ENCODE measurements at places on chromosomes 5 and 9.

- no peak for DNase-seq
These were observed 724 bp downstream of the NR2F1-AS1 start for GRCh38 chr5:93580063-93580926.

GRCh38 chr9:137281345-137282116 is 4.0 kb downstream of the TOR4A start:
- DNase-seq, result no peak

DNA sequence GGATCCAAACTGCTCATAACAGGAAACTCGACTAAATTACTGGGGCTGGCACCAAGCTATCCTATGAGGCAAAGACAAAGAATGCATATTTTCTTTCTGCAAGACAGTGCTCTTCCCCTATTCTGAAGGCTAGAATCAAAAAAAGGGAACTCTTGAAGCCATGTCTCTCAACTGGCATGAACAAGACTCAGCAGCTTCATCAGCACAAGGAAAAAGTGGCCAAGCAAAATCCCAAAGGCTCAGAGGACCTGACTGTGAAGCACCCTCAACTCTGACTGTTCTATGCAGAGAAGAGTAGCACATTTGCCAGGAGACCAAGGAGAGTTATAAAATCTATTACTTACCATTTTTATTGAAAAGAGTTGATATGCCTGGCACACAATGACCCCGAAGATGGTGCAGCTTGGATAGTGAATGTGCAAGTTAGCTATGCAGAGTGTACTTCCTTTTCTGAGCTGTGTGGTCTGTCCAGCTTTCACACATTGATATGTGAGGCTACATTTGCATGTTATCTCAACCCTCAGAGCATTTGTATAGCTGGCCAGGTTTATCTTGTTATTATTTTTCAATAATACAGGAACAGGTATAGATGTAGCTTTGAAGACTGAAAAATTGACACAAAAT is 51.0 kb upstream of the FYB1 start:
- DNase-seq, result no peak

DNA sequence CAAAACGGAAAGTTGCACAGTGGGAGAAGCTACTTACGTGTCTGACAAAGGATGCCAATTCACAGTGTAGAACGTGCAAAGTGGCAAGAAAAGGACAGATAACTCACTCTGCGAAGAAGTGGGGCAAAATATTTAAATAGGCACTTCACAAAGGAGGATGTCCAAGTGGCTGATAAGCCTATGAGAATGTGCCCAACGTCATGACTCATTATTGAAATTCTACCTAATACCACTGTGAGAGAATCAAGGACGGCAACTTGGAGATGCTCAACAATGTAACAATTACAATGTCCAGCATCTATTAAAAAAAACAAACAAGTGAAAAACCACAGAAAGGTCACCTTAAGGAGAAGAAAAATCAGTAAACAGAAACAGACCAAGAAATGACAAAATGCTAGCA is 59.0 kb downstream of the NACC2 start:
- no peak for DNase-seq

DNA sequence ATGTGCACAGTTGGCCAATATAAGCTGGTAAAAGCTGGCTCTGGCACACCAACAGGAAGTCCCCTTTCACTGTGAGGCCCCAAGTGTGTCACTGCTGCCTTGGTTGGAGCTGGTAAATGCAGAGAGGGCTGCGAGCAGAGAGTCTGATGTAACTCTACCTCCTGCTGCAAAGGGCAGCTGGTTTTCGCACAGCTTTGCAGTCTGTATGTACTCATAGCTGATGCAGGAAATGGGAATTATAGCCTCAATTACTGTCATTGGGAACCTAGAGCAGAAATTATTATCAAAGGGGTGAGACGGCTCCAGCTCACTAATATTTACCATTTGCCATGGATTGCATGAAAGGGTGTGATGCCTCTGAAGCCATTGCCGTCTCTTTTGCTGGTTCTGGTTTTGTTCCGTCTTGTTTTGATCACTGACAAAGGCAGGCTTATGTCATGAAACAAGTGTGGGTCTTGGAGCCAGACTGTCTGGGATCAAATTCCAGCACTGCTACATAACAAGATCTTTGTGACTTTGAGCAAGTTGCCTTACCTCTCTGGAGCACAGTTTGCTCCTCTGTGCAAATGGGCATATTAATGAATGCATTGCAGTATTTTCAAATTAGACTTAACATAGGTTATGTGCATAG is 124.3 kb upstream of the SLC25A48 start:
- DNase-seq, result no peak

GRCh38 chr5:170846416-170846815 is 15.4 kb upstream of the RANBP17 start:
- DNase-seq, result no peak

- DNase-seq, result no peak
These were observed 171.8 kb upstream of the PANK3 start for GRCh38 chr5:168750926-168751325.

- DNase-seq, result no peak
These were observed 416.5 kb upstream of the TLE4 start for GRCh38 chr9:79155308-79155707.

DNA sequence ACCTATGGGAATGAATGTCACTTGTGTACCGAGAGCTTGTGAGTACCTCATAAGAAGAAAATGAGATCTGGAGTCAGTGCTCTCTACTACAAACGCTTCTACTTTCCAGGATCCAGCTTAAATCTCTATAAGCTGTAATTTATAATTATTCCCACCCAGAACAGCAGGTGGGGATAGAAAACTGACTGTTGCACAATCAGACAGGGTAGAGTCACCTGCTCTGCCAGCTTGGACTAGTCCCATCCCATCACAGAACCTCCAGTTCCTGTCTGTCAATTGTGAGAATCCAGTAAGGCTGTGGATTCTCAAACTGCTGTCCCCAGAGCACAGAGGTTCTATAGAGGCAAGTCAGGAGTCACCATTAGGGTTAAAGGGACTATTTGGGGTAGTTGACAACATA is 2.0 kb downstream of the SPINK7 start:
- no peak for DNase-seq

DNA sequence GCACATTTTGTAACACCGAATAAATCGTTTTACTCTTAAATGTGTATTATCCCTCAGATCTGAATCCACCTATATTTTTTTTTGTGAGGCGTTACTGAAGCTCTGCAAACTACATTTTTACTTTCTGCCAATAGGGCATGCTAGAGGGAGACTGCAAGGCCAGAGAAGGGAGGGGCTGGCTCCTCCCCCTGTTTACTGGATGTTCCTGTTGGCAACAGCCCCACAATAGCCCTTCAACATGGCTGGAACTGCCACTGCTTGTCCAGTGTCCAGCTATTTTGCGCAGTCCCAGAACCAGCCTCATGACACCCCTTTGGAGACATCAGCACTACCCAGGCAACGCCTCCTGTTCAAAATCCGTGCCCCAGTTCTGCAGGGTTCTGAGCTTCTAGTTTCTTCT is 85.4 kb upstream of the MIER3 start:
- DNase-seq, result no peak

DNA sequence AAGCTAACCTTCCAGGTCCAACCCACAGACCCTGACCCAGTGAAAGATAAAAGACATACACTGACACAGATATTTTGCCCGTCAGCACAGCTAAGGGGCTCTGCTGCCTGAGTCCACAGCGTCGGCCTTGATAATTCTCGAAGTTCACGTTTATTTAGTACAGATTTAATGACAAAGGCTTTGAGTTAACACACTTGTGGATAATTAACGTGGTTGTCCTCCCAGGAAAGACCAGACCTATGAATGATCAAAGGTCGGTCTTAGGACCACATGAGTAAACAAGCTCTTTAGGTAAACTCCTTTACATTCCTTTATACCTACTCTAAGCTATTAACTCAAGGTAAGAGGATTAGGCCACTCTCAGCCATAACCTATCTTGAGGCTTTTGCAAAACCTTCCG is 11.3 kb upstream of the TEX10 start:
- DNase-seq, result no peak

GRCh38 chr9:108688676-108689075 is 167.1 kb downstream of the ACTL7B start:
- DNase-seq, result no peak

- DNase-seq, result no peak
These were observed 32.0 kb downstream of the DDX31 start for GRCh38 chr9:132637801-132638200.

- no peak for DNase-seq
These were observed 80.3 kb downstream of the CSNK1A1 start for GRCh38 chr5:149470942-149471341.

DNA sequence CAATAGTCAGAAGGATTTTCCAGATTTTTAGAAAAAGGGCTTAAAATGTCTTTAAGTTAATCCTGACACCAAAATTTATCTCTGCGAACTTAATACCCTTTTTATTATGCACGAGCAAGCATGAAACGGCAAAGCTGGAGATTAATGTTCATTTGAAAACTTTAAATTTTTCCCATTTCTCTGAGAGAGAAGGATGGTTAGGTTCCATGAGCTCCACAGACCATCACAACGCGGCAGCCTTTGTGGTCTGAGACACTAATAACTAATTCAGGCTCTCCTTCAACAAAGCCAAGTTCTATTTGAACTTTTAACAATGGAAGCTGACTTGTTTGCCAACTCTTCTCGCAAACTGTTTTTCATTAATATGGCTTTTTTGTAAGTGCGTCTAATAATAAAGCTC is 94.7 kb downstream of the MYO10 start:
- no peak for DNase-seq

DNA sequence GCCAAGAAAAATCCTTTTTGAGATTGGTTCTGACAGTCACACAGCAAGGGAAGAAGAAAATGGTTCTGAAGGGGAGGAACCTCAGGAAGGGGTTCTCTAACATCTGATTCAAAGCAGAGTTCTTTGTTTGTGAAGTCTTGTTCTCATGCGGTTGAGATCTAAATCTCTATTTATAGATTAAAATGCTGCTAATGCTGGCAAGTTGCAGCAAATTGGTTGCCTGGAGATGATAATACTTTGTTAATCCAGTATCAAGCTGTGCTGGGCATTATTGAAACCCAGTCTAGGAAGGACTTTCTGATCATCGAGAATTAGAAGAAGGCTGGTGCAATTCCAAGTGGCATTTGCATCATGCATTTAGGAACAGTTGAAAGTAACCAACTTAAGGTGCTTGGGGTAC is 34.0 kb upstream of the SLC28A3 start:
- DNase-seq, result no peak

- peak; percentile 10 for DNase-seq
These were observed 27.7 kb downstream of the PARP8 start for GRCh38 chr5:50694027-50694590.

GRCh38 chr9:8437876-8438275 is 638.3 kb upstream of the DMAC1 start:
- no peak for DNase-seq

- DNase-seq, result peak; percentile 95
These were observed at the start of gene EPB41L4B for GRCh38 chr9:109320742-109321448. TSS of gene EPB41L4B (minus strand) at chr9:109321059. CDS start at chr9:109320446, 613 bp downstream.

DNA sequence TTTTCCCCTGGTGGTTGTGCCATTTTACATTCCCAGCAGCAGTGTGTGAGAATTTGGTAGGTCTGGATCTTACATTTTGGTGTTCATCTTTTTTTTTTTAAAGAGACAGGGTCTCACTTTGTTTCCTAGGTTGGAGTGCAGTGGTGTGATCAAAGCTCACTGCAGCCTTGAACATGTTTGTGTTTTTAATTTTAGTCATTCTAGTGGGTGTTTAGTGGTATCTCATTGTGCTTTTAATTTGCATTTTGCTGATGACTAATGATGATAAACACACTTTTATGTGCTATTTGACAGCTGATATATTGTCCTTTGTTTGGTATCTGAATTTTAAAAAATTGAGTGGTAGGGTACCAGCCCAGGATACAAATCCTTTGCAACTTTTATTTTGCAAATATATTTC is 53.4 kb upstream of the POMT1 start:
- no peak for DNase-seq

GRCh38 chr5:14190194-14191164 is 47.3 kb downstream of the TRIO start:
- no peak for DNase-seq

- DNase-seq, result peak; percentile 13
These were observed at the start of gene CD14 for GRCh38 chr5:140633021-140633471. TSS of gene CD14 (minus strand) at chr5:140633175. CDS start at chr5:140633071, 104 bp downstream.

- DNase-seq, result no peak
These were observed 47.8 kb downstream of the KDM4C start for GRCh38 chr9:6805532-6805931.

- no peak for DNase-seq
These were observed 375.1 kb downstream of the MED10 start for GRCh38 chr5:6003040-6003825.

DNA sequence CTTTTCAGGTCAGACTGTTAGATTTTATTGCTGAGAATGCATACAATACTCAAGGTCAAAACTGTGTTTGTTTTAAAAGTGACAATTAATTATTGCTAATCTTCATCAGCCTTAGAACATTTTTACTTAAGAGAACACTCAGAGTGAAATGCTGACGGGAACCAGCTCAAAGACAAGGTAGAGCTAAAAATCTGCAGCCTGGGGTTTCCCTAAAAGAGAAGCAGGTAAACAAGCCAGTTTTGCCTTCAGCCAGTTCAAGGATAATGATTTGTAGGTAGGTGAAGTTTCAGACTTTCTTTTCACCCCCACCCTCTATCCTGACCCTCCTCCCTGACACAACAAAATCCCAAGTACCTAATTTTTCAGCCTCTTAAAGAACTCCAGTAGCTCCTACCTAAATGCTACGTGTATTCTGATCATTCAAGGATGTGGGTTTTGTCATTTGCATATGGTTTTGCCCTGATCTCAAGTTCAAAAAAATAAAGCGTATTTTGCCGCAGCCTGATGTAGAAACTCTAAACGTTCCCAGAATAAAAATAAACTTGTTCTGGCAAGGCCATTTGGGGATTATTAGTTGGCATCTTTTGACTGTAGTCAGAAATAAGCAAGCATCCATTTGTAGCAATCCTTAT is 407.2 kb downstream of the EFNA5 start:
- DNase-seq, result no peak

GRCh38 chr5:137142764-137143605 is 356.1 kb downstream of the SPOCK1 start:
- DNase-seq, result no peak

DNA sequence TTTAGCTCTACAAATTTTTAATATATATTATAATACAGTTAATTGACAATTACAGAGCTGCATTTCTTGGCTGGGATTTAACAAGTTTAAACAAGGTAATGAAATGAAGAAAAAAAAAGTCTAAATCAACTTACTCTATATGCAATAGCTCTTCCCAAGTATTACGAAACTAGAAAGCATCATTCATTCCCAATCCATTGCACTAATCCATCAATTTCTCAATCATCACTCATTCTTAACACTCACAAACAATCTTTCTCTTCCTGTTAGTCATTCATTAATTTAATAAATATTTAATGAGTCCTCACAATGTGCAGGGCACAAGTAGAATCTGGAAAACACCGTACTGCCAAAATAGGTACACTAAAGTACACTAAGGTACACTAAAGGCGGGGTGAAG is 42.9 kb upstream of the APBA1 start:
- no peak for DNase-seq

GRCh38 chr5:150242251-150242894 is 47.2 kb downstream of the CAMK2A start:
- DNase-seq, result no peak

- DNase-seq, result no peak
These were observed 6.2 kb upstream of the TIFAB start for GRCh38 chr5:135458356-135458755.

DNA sequence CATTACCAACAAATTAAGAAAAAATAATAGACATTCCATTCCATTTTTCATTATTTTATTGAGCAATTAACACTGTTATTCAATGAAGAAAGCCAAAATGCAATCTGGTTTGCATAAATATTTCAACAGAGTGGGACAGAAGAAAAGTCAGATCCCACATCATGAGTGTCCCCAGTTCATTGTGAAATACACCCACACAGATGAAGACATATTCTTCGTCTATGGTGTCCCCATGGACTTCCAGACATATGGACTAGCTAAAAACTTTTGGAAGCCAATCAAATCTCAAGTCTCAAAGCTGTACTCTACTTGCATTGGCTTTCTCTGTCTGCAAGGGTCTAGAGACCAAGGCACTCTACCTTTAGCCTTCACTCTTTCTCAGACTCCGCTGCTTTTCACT is 194.3 kb downstream of the SEMA5A start:
- DNase-seq, result no peak
